ENCODE measurements at places on chromosomes 5 and 9. TPM values are rescaled to one million over a fixed set of nuclear protein-coding genes. Genes with fewer than 3 reads are reported as not detected.

Gene MTX3
- total RNA-seq = 12.6 TPM

Gene LHX3
- total RNA-seq = not detected

Gene SLIT3
- 0.95 TPM for total RNA-seq

Gene DMGDH
- 5.1 TPM for total RNA-seq

Gene SLC36A3
- total RNA-seq = not detected

Gene DNM1
- 63.7 TPM for total RNA-seq
